ENCODE measurements at places on chromosomes 11 and 22.

DNA sequence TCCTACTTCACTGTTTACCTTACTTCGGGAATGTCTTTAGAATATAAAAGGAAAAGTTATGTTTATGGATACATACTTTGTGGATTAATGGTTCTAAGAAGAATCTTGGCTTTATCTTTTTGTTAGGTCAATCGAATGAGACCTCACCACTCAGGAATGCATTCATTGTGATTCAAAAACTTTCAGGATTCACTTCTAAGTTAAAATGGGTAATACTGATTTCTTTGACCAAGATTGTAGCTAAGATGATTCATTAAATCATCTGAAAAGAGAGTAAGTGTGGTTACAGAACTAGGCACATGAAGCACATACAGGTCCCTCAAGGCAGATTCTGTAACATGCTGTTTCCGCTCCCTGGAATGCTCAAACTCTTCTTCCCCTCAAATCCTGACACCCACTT lies 716.4 kb downstream of the KCNA4 start:
- no peak for DNase-seq

GRCh38 chr11:3880724-3881123 lies 25.3 kb downstream of the STIM1 start:
- no peak for DNase-seq

DNA sequence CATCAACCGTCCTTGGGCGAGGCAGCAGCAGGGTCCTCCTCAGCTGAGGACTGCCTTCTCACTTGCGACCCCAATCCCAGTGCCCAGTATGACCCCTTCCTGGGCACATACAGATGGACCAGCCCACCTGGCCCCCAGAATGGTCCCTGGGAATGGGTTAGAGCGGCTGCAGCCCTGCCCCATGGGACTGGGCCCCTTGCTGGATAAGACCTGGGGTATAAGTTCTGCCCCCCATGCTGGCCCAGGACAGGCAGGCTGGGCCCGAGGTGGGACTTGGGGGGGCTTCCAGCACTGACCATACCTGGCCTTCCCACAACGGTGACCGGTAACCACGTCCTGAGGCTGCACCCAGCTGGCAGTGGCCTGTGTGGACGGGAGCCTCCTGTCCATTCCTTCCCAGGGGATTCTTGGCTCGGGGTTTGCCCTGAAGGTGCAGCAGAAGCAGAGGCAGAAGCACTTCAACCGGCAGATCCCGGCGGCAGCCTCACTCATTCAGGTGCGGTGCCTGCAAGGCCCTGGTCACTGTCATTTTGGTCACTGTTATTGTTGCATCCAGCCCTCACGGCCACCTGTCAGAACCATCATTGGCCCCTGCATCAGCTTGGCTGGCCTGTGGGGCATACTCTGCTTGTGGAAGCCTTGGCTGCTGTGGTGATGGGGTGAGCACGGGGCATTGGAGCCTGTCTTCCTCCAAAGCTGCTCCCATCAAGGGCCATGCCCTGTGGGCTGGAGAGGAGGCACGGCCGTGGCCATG lies 114.8 kb downstream of the KCNQ1OT1 start:
- no peak for DNase-seq

DNA sequence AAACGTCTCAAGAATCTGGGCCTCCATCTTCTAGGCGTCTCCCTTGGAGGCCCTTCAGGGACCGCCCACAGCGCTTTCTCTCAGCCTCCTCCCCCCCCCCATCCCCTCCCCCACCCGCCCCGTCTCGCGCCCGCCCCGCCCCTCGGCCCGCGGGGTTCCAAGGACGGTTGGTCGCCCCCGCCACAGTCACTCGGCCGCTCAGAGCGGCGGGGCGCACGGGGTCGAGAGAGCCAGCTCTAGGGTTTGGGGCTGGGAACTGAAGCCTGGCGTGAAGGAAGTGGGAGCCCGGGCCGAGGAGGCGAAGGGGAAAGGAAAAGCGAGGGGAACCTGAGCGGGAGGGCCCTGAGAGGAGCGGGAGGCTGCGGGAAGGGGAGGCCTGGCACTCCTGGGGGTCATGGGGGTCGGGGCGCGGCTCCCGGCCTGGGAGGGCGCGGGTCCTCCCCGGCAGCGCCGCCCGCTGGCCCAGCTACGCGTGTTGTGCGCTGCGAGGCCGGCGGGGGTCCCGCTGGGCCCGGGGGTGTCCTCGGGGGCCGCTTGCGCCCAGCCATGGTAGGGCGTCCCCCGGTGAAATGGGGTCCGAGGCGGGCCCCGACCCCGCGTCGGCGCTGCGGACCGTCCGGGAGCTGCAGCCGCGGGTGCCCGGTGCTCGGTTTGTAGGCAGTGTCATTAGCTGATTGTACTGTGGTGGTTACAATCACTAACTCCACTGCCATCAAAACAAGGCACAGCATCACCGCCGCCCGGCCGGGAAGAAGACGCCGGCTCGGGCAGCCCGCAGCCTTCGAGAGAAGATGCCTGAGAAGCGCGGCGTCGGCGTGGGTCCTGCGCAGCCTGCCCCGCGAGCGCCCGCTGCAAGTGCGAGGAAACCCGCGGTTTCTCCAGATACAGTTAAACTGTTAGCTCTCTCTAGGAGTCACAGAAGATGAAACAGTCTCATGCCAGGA lies at the start of gene BTG4:
Gene BTG4 (minus strand): TSS at position 91 of the 944 bp plus-strand sequence. CDS start 13,610 bp downstream, outside the sequence.
- DNase-seq: no peak

- no peak for DNase-seq
These were observed 5.2 kb downstream of the ROBO3 start for GRCh38 chr11:124870430-124870829.

- DNase-seq: peak; percentile 78
These were observed at the start of gene PANX1 for GRCh38 chr11:94128746-94129511. TSS of gene PANX1 (plus strand) at chr11:94128841. CDS start at chr11:94129313, 472 bp downstream.

DNA sequence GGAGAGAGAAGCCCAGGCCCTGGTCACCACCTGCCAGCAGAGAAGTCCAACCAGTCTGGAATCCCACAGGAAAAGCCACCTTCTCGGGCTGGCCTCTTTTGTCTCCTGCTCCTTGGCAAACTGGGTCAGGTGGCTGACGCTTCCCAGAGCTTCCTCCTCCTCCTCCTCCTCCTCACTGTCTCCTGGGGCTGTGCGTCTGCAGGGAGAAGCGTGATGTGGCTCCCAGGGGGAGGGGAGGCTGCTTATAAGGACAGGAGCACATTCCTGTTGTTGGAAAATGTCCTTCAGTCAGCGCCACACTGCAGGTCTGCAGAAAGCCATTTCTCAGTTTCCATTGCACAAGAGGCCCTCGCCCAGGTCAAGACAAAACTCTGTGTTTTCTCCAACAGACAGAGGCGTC lies 1316.5 kb downstream of the BRD1 start:
- no peak for DNase-seq

- no peak for DNase-seq
These were observed 48.2 kb upstream of the PARVA start for GRCh38 chr11:12329169-12329568.

- DNase-seq: no peak
These were observed 79.6 kb downstream of the EMSY start for GRCh38 chr11:76524461-76524860.

GRCh38 chr11:64539711-64540427 lies 51.2 kb upstream of the SLC22A12 start:
- DNase-seq: no peak

DNA sequence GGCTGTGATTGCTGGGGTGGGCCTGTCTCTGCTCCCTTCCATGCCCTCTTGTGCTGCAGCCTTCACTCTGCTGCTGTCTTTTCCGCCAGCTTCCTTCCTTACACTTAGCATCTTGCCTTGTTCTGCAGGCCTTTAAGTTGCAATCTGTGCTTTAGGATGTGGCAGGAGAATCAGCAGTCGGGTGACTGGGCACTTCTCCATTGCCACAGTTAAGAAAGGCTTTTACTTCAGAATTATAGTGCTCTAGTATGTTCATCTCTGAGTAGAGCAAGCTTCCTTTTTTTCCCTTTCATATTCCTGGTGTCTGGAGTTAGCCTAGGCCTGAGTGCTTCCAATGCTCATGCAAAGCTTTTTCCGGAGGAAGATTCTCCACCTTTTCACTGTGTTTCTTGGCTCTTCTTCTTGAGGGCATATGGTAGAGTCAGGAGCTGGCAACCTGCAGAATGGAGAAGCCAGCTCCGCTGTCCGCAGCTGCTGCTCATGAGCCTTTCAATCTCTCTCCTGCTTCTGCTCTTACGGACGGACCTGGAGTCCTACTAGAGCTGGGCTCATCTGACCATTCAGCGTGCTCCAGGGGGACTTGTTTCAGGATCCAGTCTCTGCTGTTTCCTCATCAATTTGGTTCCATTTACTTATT lies 20.2 kb downstream of the PPP6R2 start:
- DNase-seq: no peak

GRCh38 chr11:57349491-57350274 lies 11.5 kb downstream of the P2RX3 start:
- DNase-seq: peak; percentile 81

Data from HEK293T (cell line).